ENCODE measurements at places on chromosomes 11 and 22. TPM values are rescaled to one million over a fixed set of nuclear protein-coding genes. Genes with fewer than 3 reads are reported as not detected.

OR10A2 gene
- not detected for polyA plus RNA-seq

ANKK1 gene
- polyA plus RNA-seq = 0.61 TPM

CYP2D6 gene
- 0.11 TPM for polyA plus RNA-seq

SCGB1C1 gene
- polyA plus RNA-seq = not detected

CDC45 gene
- 1.7 TPM for polyA plus RNA-seq

MMP8 gene
- polyA plus RNA-seq = not detected

KIF18A gene
- polyA plus RNA-seq = 0.48 TPM

LRP5 gene
- 0.35 TPM for polyA plus RNA-seq

DNA sequence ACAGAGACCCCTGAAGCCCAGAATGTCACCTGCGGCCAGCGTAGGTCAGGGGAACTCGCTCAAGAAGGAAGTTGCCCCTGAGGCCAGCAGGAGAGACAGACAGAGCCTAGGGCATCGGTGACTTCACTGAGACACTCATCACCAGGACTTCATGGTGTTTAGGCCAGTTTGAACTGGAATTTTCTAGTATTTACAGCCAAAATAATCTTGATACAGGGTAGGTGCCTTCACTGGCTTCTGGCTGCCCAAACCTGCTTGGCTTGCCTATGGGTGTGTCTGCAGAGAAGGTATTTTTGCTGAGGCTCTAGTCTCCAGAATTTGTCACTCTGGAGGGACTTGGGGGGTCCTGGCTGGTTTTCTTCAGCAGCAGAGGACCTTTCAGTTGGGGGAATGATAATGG, 86.6 kb downstream of the FBXO7 start:
- DNase-seq = no peak

DNA sequence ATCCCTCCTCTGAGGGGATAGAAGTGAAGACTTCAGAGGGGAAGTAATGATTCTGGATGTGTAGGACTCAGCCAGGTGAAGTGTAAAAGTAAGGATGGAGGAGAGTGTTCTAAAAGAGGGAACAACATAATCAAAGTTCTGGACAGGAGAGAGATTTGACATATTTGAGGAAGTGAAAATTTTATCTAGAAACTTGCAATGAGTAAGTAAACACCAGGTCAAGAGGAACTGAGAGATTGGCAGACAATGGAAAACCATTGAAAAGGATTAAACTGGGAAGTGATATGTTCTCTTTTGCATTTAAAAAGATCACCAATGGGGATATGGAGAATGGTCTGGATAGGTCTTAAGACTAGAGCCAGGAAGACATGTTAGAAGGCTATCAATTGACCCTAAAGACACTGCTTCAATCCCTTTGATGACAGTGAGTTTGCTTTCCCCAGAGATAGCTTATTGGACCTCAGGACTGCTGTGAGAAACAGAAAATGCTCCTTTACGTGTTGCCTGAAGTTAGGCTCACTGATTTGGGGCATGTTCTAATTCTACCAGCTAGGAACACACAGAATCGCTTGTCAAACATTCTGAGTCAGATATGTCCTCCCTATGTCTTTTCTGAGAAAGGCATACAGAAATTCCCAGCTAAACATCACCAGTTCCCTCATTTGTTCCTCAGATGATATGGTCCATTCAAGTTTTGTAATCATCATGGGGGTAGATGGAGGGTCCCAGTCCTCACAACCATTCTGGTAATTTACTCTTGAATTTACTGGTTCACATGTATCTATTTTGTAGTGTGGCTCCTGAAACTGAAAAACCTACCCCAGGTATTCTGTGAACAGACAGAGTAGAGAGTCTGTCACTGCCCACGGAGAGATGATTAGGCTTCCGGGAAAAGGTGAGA, 144.9 kb downstream of the MAML2 start:
- no peak for DNase-seq

DNA sequence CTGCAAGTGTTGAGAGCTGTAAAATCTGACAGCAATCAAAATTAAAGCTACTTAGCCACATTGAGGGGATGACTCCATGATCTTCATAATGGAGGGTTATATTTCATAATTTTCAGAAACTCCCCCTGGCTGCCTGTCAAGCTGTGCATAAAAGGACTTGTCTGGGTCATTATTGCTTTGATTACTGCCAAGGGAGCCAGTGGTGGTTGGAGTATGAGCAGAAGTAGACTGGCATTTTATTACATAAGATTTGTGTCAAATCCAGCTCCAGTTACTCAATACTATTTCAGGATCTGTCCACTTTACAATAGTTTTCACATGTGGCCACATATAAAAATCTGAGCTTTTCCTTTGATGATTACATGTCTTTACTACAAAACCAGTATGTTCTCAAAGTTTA, 108.9 kb upstream of the SLC5A12 start:
- no peak for DNase-seq

- DNase-seq = no peak
Measured at GRCh38 chr11:8487261-8487660, 106.8 kb downstream of the STK33 start.

- no peak for DNase-seq
Measured at GRCh38 chr11:38598418-38598817, 2000.4 kb upstream of the RAG2 start.

GRCh38 chr11:106088896-106089295, 11.4 kb downstream of the AASDHPPT start:
- no peak for DNase-seq

DNA sequence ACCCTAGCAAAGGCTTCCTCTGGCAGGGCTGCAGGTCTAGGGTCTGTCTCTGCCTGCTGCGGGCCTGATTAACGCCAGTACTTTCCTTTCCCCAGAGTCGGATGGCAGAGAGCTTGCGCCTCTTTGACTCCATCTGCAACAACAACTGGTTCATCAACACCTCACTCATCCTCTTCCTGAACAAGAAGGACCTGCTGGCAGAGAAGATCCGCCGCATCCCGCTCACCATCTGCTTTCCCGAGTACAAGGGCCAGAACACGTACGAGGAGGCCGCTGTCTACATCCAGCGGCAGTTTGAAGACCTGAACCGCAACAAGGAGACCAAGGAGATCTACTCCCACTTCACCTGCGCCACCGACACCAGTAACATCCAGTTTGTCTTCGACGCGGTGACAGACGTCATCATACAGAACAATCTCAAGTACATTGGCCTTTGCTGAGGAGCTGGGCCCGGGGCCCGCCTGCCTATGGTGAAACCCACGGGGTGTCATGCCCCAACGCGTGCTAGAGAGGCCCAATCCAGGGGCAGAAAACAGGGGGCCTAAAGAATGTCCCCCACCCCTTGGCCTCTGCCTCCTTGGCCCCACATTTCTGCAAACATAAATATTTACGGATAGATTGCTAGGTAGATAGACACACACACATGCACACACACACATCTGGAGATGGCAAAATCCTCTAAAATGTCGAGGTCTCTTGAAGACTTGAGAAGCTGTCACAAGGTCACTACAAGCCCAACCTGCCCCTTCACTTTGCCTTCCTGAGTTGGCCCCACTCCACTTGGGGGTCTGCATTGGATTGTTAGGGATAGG, 18.6 kb downstream of the RSPH14 start:
- no peak for DNase-seq

- DNase-seq = no peak
Measured at GRCh38 chr11:15667127-15667725, 552.5 kb downstream of the INSC start.

- DNase-seq = no peak
Measured at GRCh38 chr11:126604461-126604860, 249.0 kb downstream of the ST3GAL4 start.

DNA sequence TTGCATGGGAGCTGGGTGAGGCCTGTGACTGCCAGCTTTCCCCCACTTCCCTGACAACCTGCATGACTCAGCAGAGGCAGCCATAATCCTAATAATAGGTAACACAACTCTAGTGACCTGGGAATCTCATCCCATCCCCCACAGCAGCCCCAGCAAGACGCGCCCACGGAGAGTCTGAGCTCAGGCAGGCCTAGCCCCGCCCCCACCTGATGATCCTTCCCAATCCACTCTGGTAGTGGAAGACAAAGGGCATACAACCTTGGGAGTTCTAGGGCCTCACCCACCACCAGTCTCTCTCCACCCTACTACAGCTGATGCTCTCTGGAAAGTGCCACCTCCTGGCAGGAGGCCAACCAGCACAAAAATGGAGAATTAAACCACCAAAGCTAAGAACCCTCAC, 60.3 kb downstream of the CWF19L2 start:
- DNase-seq = no peak

DNA sequence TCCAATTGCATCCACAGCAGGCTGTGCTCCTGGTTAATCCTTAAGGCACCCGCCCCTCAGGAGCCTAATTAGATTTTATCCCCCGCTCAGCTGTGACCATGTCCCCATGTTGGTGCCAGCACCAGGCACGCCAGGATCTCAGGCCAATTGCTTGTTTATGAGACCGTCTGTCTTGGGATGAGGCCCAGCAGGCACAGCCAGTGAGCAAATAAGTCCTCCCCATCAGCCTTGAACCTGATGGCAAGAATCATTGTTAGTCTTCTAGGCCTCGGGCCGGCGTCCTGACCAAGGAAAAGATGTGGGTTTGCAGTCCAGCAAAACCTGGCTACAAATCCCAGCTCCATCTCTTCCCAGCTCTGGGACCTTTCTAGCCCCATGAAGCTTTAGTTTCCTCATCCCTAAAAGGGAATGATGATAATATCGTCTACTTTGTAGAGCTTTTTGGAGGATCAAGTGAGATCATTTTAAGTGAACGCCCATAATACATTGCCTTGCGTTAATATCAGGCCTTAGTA, 57.3 kb downstream of the TP53I11 start:
- no peak for DNase-seq

DNA sequence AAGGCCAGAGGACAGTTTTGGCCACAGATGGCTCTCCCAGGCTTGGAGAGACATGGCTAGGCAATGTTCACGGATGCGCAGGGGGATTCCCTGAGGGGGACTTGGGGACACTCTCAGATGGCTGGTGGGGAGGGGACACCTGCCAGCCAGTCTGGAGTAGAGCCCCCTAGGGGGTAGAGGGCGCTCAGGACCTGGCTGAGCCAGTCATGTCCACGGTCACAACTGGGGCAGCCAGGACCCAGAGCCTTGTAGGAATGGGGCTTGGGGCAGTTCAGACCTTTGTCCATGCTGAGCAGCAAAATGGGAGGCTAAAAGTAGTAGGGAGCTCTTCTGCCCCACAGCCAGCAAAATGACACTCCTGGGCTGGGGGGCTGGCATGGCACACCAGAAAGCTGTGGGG, 1.7 kb downstream of the CSDC2 start:
- DNase-seq = no peak

- DNase-seq = no peak
Measured at GRCh38 chr11:12784987-12785386, 110.8 kb downstream of the TEAD1 start.

GRCh38 chr11:28490773-28491382, 382.7 kb downstream of the METTL15 start:
- no peak for DNase-seq

- DNase-seq = no peak
Measured at GRCh38 chr11:125376117-125376516, 119.9 kb downstream of the FEZ1 start.

GRCh38 chr22:21762712-21763581, 27.4 kb upstream of the YPEL1 start:
- no peak for DNase-seq

GRCh38 chr22:24265734-24266133, 4.9 kb upstream of the SPECC1L start:
- DNase-seq = no peak
